ENCODE measurements at places on chromosomes 13 and 19. TPM values are rescaled to one million over a fixed set of nuclear protein-coding genes. Genes with fewer than 3 reads are reported as not detected.

GRCh38 chr19:765179-765738 lies 14.3 kb downstream of the MISP start:
- DNase-seq: no peak

- no peak for DNase-seq
Measured at GRCh38 chr13:75160984-75161383, 321.0 kb downstream of the TBC1D4 start.

DNA sequence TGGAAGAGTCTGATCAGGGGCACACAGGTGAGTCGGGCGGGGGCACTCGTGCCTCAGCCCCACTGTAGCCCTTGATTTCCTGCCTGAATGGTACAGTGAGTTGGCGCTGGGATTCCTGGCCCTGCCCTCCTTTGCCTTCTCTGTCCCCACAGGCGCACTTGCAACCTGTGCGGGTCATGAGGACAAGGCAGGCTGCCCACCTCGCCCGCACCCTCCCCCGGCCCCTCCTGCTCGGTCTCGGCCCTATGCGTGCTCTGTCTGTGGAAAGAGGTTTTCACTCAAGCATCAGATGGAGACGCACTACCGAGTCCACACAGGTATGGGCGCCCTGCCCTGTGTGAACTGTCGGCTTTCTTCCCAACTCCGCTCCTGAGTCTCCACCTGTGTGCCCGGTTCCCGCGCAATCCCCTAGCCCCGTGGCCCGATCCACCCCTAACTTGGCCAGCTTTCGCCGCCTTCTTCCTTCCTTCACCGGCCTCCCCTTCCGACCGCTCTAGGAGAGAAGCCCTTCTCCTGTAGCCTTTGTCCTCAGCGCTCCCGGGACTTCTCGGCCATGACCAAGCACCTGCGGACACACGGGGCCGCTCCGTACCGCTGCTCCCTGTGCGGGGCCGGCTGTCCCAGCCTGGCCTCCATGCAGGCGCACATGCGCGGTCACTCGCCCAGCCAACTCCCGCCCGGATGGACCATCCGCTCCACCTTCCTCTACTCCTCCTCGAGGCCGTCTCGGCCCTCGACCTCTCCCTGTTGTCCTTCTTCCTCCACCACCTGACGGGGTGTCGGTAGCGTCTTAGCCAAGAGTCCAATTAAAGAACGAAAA lies 1.6 kb upstream of the KMT2B start:
- no peak for DNase-seq

DNA sequence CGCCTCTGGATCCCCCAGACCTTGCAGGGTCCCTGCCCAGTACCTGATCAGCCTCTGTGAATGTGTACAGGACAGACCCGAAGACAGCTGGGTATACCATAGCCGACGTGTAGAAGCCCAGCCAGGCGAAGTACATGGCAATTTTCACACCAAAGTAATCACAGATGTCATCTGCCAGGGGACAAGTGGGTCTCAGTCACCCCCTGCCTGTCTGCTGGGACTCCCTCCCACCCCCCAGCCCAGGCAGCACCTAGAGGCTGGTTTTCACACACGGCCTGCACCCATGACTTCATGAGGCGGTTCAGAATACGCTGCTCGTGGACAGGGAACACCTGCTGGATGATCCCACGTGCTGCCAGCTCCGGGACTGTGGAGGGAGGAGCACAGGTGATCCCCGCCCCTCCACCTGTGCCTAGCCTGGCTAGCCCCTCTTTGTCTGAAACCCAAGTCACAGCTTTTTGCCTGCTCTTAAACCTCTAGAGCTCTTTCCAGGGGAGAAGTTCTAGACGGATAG lies 3.6 kb downstream of the ANO8 start:
- no peak for DNase-seq

Gene SPRED3
- 5.9 TPM for total RNA-seq

DNA sequence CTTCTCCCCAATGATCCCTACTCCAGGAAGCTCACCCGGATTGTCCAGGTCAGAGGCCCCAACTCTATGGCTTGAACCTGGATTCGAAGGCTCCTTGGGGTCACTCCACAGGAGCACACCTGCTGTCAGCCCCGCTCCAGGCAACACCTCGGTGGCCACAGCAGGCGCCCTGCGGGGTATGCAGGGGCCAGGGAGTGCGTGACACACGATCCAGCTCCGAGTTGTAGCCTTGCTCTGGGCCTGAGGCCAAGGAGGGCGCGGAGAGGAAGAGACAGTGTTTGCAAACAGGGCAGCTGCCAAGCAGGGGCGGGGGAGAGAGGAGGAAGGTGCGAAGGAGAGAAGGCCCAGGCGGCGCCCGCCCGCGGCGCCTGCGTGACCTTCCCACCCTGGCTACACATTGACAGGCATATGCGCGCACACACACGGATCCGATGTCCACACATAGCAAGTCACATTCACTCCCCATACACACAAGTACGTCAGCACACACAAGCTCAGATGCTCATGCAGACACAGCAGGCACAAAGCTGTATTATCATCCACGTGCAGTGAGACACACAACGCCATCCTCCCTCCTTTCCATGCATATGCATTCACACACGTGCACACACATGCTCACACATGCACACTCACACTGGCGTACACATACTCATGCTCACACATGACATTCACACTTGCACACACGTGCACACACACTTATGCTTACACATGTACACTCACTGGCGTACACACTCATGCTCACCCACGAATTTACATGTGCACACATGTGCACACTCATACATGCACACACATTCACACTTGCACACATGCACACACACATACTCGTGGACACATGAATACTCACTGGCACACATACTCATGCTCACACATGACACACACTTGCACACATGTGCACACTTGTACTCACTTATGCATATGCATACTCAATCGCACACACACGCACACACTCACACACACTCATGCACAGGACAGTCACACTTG lies 10.4 kb downstream of the SBK2 start:
- no peak for DNase-seq

Gene FCHO1
- total RNA-seq: 0.56 TPM

GRCh38 chr19:44623626-44624025 lies 10.3 kb downstream of the IGSF23 start:
- DNase-seq: no peak

Gene ZNF66
- 5.7 TPM for total RNA-seq

Gene KLF1
- not detected for total RNA-seq

Gene CGB5
- total RNA-seq: not detected

DNA sequence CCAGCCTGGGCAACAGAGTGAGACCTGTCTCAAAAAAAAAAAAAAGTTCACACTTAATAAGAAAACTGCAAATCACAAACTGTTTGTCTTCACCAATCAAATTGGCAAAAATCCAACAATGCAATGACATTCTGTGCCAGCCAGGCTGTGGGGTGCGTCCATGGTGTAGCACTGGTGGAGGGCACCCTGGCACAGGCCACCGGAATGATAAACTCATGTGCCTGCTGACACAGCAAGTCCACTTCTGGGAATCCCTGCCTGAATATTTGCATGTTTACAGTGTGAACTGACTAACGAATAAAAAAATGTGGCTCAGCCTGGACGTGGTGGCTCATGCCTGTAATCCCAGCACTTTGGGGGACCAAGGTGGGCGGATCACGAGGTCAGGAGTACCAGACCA lies 1.6 kb upstream of the LRRC25 start:
- no peak for DNase-seq

DNA sequence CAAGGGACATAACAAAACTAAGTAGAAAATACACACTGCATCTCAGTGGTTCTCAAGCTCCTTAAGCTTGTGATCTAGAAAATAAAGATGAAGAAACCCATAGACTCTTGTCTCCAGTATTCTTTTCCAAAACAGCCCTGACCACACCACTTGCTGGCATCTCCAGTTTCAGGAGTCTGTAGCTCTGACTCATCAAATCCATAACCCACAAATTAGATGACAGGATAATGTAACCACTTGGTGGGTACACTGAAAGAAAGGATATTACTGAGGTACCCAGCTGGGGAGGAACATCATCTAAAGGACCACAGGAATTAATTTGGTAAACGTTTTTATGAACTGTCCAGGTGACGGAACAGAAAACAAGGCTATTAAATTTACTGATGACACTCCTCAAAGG lies 214.7 kb downstream of the VWA8 start:
- DNase-seq: no peak

DNA sequence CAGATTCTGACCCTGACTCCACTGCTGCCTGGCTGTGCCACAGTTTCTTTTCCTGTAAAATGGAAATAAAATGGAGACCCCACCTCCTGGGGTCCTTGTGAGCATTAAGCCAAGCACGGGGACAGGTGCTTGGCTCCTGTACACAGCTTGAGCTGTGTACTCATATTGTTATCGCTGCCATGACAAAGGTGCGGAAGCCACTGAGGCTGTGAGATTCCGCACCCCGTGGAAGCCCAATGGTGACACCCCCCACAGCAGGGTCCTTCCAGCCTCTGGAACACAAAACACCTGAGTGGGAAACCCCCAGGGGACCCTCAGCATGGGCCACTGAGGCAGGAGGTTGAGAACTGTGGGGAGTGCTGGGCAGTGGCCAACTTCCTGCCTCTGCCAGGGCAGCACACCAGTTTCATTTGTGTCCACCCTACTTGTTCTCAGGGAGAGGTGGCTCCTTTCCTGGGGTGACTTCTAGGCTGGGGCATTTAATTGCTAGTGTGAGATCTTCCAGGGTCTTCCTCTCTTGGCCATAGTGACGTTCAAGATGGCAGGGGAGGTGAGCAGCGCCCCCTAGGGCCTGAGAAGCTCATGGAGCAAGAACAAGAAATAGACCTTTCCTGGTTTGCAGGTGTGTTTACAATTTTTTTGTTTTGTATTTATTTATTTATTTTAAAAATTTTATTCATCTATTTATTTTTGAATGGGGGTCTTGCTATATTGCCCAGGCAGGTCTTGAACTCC lies 5.4 kb upstream of the JSRP1 start:
- DNase-seq: no peak

Gene APLP1
- 14.7 TPM for total RNA-seq

DNA sequence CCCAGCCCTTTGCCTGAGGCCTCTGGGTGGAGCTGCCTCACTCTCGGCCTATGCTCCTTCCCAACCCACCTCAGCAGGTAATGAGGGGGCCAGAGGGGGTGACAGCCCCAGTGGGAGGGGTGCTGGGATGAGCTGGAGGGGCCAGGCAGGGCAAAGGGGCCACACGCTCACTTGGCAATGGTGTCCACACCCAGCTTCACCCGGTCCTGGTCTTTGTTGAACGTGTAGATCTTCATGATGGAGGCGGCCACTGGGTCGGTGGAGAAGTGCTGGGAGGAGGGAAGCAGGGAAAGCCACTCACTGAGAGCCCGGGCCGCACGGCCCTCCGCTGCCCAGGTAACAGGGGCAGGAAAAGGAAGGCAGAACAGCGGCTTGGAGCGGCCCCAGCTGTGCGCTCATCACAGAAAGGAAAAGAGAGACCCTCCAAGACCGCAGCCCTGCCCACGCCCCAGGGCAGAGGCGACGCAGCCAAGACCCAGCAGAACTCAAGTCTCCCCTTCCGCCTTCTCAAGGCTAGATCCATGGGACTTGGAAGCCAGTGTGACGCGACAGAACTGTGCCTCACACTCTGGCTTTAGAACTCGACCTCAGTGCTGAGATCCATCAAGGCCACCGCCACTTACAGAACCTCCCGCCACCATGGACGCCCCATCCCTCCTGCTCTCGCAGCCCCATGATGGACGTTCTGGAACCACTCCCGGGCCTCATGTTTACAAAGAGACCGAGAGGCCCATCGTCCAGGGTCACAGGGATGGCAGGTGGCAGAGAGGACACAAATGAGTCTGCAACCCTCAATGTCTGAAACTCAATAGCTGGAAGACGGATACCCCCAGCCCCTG lies 9.2 kb downstream of the UBXN6 start:
- DNase-seq: no peak

DNA sequence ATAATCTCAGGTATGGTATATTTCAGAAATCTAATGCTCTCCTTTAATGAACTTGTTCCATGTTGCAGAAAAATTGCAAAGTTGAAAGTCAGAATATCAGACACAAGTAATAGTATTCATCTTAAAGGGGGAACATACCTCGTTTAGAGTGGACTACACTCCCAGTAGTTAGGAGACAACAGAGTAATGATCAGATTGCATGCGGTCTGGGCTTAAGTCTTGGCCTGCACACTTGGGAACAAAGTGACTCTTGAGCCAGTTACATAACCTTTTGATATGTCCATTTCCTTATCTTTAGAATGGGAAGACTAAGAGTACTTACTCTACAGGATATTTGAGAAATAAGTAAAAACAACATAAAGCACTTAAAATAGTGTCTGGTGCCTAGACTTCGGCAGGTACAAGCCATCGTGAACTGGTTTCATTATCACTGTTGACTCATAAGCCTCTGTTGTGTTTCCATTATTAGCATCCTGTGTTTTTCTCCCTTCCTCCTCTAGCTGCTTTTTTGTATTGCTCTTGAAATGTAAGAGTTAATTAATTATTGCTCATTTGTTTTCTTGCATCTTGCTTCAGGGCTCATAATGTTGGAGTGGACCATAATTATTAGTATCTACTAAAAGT lies 53.0 kb downstream of the DPY19L3 start:
- no peak for DNase-seq

DNA sequence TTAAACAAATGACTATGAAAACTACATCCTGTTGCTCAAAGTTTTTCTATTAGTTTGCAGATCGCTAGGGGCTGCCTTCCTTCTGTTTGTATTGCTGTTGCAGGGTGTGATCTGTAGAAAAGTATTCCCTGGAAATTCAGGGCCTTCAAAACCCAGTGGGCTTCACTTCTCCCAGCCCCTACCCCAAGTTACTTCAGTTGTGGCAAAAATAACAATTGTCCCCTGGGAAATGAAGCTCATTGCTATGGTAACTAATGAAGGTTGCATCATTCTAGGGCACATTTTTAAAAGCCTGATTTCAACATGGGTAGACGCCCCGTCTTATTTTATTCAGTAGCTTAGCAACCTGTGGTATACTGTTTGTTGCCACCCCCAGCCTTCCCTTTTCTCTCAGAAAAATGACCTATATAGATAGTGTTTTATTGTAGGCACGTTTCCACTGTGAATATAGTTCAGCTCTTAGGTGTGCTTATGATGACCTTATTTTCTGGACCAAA lies 60.9 kb downstream of the WDFY2 start:
- no peak for DNase-seq

Measured in osteocyte (in vitro differentiated cells).